AG08396 (cell line): ENCODE measurements at places on chromosomes 4 and X.
A peak's percentile ranks its signal among the peaks of the same experiment; 100 is the strongest.

DNA sequence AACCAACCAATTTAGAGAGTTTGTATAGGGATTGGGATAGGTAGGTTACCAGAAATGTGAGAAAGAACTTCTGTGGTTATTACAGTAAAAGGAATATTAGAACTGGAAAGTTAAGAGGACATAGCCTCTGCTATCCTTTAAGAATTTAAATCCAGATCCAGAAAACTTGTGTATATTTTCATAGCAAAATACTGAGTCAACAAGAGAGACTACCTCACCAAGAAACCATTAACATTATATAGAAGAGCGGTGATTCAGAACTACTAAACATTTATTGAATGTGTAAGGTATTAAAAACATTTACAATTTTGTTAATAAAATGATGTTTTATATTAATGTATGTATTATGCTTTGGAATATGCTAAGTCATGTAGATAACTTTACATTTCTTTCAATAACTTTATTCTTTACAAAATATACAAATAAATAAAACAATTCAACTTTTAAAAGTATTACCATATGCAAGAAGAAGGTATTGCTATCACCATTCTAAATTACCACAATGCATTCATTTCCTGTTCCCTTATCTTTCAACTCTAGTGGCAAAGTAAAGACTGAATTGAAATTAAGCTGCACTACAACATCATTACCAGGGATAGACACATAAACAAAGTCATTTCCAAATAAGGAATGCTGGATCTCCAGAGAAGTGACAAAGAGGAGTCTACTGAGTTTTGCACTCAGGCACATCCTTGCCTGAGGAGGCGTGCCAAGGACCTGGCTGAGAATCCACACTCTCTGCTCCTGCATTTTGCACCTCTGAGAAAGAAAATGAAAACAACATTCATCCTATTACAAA, 6.1 kb upstream of the BDH2 start:
- DNase-seq, result no peak

DNA sequence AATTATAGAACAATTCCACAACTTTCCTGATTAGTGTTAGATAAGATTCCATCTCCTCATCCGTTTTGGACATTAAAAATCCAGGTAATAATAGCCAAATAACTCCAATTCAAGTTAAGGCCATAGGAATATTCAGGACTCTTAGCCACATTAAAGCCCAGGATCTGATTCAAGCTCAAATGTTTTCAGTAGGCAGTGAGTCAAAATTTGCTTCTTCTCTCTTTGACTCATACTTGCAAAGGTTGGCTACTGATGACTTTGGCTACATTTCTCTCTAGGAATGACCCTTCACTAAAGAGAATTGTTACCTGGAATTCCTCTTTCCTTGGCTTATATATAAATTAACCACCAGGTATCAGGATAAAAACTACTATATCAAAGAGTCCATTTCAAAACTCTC, 354.9 kb upstream of the HS3ST1 start:
- DNase-seq, result no peak

DNA sequence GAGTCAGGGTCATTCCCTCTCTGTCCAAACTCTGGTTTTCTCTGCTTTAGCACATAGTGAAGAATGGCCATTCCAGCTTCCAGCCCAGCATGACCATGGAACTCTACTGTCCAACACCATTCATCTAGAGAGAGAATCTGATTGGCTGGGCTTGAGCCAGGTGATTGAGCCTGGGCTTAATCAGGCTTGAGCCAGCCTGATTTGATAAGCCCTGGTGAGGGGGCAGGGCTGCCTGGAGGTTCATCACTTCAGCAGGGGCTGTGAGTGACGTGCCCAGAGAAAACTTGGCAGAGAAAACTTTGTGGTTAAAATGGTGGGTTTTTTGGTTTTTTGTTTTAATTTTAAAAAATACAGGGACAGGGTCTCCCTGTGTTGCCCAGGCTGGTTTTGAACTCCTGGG, 62.5 kb downstream of the KIAA0232 start:
- no peak for DNase-seq

- peak; percentile 49 for DNase-seq
Observed at GRCh38 chr4:81207828-81208227, 7.2 kb downstream of the PRKG2 start.

DNA sequence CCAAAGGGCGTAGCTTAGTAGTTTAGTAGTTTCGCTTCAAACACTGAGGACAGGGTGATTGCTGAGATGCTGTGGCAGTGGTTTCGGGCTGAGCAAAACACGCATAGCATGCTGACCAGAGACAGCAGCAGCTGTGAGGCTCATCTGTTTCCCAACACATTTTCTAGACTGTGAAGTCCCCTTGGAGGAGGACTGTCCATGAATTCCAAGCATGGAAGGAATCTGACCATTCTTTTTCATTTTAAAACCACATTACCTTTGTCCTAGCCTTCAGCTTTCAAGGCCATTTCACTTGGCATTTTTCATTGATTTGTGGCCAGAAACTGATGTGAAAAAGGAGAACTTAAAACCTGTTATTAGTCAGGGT, 240.9 kb downstream of the PALLD start:
- DNase-seq, result peak; percentile 66

GRCh38 chrX:37060999-37061398, 52.8 kb downstream of the FAM47C start:
- peak; percentile 21 for DNase-seq
